ENCODE measurements at places on chromosomes 5 and 9.

DNA sequence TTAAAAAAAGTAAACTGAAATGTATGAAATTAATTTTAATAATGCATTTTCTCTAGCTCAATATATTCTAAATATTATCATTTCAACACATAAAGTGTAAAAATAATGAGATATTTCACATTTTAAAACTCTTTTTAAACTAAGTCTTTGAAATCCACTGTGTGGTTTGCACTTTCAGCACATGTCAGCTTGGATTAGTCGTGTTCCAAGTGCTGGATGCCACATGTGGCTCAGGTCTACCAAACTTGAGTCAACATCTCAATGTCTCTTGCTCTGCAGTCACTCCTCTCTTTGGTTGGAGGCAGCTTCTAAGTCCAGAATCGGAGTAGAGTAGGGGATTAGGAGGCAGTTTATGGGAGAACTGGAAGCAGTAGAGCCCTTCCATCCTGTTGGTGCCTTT, 173.7 kb upstream of the ANKRD55 start:
- DNase-seq, result no peak

DNA sequence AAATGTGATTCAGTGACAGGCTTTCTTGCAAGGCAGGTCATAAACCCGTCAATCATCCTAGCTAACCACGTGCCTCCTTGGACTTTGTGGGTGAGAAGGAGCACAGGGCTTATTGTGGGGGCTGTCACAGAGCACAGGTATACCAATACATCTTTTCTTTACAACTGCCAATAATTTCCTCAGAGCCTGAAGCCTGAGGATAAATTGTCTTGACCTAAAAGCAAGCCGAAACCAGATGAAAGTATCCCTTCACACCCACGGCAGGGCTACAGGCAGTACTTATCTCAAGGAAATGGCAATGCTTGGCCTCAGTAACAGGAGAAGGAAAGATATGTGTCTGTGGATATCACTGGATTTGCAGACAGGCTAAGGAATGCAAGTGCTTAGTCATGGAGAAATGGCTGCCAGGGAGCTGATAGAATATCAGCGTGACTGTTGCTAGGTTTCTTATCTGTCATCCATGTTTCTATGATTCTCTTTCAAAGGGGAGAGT, 90.3 kb upstream of the ZNF366 start:
- no peak for DNase-seq

- DNase-seq, result peak; percentile 13
Observed at GRCh38 chr5:61327760-61328753, 4.0 kb upstream of the ZSWIM6 start.

- no peak for DNase-seq
Observed at GRCh38 chr5:86974955-86975354, 292.7 kb upstream of the RASA1 start.

DNA sequence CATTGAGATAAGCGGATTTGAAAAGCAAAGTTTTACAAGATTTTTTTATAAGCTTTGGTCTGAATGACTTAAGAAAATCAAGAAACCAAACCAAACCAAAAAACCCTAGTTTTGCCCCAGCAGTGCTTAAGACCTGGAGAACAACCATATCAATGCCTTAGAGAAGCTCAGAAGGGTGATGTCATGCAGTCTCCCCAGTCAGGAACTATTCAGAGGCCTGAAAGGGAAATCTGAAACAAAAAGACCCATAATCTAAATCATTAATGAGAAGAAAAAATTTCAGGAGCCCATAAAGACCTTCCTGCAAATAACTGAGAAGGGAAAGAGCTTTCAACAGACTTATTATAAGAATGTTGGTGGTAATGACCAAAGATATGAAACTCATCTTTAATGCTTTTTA, 280.1 kb downstream of the MARCHF11 start:
- DNase-seq, result no peak

GRCh38 chr9:115393976-115394775, 276.2 kb upstream of the TNC start:
- no peak for DNase-seq

DNA sequence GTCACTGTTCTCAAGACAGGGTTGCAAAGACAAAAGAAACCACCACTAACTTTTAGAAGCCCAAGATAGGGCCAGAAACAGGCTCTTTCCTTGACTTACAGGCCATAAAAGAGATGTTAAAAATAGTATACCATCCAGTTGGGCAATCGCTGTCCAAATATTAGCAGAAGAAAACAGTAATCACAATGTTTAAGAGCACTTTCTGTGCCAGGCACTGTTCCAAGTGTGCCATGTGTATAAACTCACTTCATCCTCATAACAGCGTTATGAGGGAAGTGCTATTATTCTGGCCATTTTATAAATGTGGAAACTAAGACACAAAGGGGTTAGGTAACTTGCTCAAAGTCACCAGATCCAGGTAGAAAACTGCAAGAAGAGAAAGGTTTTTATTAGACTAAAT, 111.7 kb downstream of the KCNN2 start:
- DNase-seq, result no peak

- DNase-seq, result no peak
Observed at GRCh38 chr5:44538797-44539601, 149.8 kb upstream of the FGF10 start.

- no peak for DNase-seq
Observed at GRCh38 chr5:32259033-32259432, 53.7 kb downstream of the MTMR12 start.

GRCh38 chr5:76443066-76443800, 40.1 kb downstream of the IQGAP2 start:
- no peak for DNase-seq

DNA sequence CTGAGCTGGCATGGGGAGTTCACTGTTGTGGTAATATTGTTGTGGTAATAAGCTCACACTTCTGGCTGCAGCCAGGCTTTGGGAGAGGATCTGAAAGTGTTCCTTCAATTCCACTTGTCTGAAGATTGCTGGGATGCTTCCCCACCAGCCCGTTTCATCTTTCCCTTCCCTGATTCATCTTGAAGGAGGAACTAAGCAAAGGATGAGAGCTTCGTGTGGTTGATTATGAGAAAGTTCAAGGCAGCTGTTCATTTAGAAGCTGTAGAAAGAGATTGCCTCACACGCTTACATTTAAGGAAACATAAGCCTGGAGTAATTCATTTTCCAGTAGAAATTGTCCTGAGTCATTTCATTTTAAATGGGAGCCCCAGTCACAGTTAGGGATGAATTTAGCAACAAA, 122.4 kb upstream of the GAS1 start:
- no peak for DNase-seq

DNA sequence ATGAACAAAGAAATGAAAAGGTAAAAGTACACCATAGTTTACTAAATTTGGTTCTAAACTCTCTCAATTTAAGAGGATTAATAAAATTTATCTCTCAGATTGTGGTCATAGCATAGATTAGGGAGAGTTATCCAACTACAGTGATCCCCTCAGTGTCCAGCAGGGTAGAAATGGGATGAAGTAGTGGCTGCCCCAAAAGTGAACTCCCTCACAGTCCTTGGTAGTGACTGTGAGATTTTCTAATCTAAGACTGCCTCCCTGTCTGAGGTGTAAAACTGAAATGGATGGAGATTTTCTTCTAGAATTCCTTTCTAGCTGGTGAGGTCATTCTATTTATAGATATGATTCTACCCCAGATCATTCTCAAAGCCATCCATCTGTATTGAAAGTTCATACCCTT, 455.5 kb downstream of the ACTL7B start:
- no peak for DNase-seq

DNA sequence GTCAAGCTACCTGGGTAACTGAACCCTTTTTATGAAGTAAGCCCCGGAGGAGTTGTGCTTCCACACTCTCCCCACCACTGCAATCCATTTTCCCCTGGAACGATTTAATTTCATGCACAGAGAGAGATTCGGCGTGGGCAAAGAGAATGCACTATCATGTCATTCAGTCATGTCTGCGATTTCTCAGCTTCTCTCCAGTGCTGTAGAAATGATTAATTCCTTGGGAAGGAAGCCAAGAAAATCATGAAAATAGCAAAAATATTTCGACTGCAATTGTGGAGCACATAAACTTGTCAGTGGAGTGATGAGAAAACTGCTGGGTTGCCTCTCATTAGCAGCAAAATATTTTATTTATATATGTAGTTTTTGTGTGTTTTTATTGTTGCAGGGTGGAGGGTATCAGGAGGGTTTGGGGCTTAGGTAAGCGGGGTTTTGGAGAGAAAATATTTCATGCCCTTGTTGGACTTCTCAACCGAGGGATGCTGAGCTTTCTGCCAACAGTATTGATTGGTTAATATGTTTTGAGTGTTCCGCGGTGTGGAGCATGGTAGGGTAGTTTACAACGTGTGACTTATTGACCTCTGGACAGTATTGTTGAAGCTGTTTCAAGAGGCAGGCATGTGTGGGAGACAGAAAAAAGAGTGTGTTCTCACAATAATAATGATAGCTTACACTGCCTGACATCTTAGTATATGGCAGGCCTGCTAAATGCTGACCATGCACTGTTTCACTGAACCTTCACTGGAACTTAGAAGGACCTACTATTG, 69.3 kb downstream of the SGCD start:
- no peak for DNase-seq

GRCh38 chr5:10593531-10594181, 29.8 kb downstream of the ANKRD33B start:
- no peak for DNase-seq

DNA sequence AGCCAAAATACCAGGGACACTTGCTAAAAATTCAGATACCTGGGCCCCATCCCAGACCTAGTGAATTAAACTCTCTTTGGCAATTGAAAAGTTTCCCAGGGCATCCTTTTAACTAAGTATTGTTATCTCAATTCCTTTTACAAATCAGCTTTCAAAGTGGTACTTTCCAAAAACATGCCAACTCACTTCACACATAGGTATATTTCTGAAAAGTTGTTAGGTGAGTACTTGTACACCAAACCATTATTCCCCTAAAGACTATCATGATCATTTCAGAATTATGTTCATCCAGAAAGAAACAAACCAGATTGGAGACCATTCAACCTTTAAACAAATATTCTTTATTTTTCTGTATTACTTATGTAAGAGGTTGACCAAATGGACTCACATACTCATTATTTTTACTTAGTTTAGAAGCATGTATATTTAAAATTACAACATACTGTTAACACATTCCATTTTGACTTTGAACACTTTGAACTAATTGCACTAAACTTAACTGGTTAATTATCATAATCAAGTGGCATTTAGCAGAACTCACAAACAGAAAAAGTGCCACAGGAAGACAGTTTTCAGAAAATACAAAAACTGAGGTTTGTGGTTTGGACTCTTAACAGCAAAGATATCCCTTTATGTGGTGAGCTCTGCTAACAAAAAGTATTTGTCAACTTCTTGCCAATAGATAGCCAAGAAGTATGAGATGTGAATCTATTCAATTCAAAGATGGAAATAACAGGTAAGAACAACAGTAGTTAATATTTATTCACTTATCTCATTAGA, 40.7 kb downstream of the KIAA0825 start:
- DNase-seq, result no peak
